ENCODE measurements at places on chromosomes 7 and 10.

- DNase-seq: no peak
Observed at GRCh38 chr10:88216976-88217375, 353.6 kb downstream of the PTEN start.

GRCh38 chr10:126544565-126544964 lies 125.9 kb downstream of the C10orf90 start:
- DNase-seq: no peak

GRCh38 chr10:59033622-59034021 lies 142.8 kb upstream of the PHYHIPL start:
- no peak for DNase-seq

DNA sequence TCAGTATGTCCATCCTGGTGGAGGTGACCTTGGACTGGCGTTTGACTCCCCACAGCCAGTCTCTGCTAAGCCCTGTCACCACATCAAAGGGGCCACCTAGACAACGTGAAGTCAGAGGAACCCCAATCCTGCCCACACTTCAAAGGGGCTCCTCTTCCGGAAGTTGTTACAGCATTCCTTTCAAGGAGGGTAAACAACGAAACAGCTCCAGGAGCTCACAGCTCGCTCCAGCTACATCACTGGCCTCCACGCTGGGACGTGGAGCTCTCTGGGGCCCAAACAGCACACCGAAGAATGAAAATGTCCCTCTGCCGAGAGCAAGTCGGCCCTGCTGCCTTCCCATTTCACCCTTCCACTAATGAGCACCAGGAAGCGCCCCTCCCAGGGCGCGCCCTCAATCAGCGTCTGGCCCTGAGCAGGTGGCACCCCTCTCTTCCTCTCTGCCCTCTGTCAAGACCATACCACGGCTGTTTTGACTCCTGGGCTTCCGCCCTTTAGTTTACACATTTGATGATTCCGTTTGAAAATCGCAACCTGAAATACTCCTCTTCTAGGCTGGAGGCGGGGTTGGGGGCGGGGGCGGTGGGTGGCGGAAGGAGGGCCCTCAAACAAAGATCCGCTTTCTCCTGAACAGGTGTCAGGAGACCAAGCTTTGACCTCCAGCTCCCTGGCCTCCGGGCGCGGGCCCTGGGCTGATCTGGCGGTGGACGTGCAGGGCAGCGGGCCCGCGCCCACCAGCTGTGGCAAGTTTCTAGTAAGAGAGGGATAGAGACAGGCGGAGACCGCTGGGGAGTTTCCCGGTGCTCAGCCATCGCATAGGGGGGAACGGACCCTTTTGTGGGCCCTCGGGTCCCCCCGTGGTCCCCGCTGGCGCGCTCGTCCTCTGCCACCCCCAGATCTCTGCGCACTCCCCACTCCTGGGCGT lies 53.1 kb upstream of the KDM7A start:
- DNase-seq: peak; percentile 71

DNA sequence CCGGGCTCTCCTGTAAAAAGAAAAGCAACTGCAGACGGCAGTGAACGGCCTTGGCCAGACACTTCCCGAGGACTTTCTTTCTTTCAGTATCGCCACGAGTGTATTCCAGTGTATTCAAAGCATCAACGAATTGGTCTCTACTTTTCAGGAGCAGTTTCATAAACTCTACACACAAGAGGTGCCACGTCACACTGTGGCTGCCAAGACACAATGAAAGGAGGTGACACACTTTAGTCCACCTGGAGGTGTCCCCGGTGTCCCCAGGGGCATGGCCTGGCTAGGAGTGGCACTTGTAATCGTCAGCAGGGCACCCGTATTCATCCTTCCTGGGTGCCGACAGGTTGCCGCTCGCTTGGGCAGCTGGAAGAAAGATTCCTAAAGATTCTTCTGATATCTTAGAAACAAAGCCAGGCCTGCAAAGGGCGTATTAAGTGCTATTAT lies 5.0 kb downstream of the TNS3 start:
- DNase-seq: no peak

DNA sequence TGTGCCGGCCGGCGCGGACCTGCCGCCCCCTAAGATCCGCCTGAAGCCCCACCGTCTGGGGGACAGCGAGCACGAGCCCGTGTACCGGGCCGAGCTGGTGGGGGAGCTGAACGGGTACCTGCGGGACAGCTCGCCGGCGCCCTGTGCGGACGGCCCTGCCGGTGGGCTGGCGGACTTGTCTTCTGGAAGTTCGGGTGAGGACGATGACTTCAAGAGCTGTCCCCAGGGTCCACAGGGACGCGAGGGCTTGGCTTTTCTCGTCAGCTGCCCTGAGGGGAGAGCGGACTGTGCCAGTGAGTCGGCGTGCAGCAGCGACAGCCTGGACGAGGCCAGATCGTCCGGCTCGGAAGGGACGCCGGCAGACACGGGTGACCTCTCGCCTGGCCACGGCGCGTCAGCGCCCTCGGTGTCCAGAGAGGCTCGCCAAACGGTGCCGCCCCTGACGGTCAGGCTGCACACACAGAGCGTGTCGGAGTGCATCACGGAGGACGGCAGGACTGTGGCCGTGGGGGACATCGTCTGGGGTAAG lies 8.5 kb downstream of the PWWP2B start:
- DNase-seq: no peak

GRCh38 chr10:96188421-96188820 lies 58.3 kb downstream of the ZNF518A start:
- DNase-seq: no peak

GRCh38 chr7:25239888-25240287 lies 11.6 kb upstream of the NPVF start:
- no peak for DNase-seq

- no peak for DNase-seq
Observed at GRCh38 chr7:68291710-68292109, 1295.1 kb downstream of the TYW1 start.

- DNase-seq: no peak
Observed at GRCh38 chr7:455110-455928, 64.3 kb downstream of the PDGFA start.

DNA sequence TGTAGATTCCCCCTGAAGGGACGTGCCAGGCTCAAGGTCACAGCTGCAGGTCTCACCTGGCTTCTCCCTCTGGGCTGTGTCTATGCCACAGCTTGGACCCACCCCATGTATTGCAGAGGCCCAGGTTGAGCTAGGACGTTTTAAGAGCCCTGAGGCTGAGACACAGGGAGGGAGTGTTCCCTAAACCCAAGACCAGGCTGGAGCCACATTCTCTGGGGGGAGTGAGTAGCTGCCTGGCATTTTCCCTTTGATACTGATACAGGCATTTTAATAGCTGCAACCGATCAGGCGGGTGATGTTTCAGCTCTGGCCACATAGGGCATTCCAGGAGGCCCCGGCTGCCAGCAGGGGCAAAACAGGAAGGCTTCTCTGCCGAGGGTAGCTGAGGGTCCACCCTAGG lies 13.4 kb downstream of the COL13A1 start:
- DNase-seq: no peak

GRCh38 chr7:45108863-45109262 lies 2.6 kb downstream of the TBRG4 start:
- no peak for DNase-seq

GRCh38 chr10:1162481-1163203 lies 106.5 kb downstream of the WDR37 start:
- DNase-seq: no peak

GRCh38 chr7:107785170-107785569 lies 17.9 kb downstream of the SLC26A3 start:
- no peak for DNase-seq

- no peak for DNase-seq
Observed at GRCh38 chr10:24784061-24784460, 60.4 kb upstream of the ARHGAP21 start.

DNA sequence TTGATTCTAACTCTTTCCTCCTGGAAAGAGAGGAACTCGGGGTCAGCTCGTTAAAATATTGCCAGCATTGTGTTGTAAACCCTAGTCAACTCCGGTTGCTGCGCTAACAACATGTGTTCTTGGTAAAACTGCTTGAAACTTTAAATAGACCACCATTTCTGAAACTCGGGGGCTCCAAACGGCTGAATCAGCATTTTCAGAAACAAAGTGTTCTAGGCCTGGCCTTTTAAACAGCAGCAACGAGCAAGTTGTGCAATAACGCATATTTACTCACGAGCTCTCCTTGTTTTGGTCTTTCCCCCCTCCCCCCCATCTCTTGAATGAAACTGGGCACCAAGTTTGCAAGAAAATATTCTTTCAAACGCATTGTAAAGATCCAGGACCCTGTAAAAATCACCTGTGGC lies 9.2 kb upstream of the GRB10 start:
- no peak for DNase-seq

GRCh38 chr7:152851326-152851725 lies 91.8 kb downstream of the ACTR3B start:
- no peak for DNase-seq

GRCh38 chr7:123096976-123097375 lies 101.5 kb upstream of the TAS2R16 start:
- no peak for DNase-seq

DNA sequence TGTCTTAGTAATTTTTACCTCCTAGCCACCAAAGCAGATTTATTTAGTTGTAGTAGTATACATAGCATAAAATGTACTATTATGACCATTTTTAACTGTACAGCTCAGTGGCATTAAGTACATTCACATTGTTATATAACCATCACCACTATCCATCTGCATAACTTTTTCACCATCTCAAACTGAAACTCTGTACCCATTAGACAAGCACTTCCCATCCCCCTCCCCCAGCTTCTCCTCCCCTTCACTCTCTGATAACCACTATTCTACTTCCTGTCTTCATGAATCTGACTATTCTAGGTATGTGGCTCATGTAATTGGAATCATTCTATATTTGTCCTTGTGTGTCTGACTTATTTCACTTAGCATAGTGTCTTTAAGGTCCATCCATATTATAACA lies 71.9 kb downstream of the MRPL32 start:
- DNase-seq: no peak

- no peak for DNase-seq
Observed at GRCh38 chr10:104546756-104547155, 94.3 kb upstream of the SORCS3 start.

DNA sequence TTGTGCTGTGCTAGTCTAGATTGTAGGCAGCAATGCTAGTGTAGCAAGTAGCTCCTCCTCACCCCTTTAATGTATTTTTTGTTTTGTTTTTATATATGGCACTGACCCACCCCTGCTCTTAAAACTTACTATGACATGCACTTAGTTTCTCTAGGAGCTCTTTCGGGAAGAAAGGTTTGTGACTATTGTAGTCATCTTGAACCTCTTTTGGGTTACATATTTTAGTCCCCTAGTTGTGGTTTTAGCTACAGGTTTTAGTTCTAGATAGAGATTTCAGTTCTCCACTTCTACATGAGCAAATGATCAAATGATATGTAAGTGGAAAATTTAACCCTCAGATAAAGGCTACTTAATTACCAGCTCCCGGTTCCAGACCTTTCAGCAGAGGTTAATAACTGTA lies 14.9 kb downstream of the MINPP1 start:
- DNase-seq: no peak

DNA sequence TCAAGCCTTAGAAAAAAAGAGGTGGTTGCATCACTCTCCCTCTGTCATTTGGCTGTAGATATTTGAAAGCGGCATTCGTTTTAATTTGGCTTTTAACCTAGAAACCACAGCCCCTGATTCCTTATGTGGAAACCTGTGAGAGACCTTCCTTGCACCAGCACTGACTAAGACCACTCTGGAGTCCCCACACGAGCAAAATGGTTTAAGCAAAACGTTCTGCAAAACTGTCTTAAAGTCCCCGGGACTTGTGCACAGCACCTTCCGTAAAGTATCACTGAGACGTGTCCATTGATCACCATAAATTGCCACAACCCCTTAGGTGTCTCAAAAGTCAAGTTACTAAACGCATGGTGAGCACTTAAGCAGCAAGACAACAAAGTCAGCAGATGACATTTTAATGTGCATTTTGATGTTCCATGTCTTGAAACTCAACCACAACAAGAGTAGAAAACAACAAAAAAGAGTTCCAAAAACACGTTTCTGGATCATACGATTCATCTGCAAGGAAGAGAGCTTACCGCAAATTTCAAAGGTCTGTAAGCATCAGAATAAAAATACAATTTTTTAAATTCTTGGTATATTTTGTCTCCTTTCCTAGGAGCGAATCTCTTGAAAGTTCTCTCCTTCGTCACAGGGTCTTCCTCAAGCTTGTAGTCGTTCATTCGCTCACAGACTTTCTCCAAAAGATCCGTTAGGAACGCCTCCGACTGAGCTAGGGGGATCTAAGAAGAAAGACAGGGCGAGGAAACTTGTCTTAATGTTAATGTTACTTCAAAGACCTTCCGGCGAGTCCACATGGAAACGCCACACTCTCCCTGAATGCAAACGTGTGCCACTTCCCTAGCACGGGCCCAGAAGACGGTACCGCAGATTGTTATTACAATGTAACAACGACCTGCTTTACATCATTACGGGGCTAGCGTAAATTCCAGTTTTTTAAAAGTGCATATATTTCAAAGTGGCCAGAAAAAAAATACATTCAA lies 37.7 kb downstream of the CNPY1 start:
- DNase-seq: no peak

GRCh38 chr7:111180338-111180737 lies 89.4 kb downstream of the LRRN3 start:
- no peak for DNase-seq

DNA sequence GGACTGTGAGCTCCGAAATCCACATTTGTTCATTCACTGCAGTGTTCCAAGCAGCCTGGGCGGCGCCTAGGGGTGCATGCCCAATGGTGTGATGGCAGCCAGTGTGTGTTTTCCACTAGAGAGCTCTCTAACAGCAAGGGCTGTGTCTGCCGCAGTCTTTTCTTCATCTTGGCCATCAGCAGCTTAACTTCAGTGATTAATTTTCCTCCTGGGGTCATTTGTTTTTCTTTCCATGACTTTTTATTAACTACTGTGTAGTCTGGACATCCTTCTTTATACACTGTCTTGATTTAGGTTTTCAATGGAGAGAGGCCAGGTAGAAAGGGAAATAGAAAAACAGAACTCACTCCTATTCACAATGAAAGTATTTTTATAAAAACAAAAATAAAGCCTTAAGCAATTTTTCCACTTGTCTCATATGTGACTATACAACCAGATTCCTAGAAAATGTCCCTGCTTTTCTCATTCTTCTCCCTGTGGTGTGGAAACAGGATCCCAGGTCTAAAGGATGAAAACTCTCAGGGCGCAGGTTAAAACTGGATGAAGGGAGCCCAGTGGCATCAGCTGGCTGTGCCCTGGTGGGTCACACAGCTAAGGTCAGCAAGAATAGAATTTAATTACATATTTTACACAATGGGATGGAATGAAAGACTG lies 176.8 kb downstream of the PKD1L1 start:
- no peak for DNase-seq

DNA sequence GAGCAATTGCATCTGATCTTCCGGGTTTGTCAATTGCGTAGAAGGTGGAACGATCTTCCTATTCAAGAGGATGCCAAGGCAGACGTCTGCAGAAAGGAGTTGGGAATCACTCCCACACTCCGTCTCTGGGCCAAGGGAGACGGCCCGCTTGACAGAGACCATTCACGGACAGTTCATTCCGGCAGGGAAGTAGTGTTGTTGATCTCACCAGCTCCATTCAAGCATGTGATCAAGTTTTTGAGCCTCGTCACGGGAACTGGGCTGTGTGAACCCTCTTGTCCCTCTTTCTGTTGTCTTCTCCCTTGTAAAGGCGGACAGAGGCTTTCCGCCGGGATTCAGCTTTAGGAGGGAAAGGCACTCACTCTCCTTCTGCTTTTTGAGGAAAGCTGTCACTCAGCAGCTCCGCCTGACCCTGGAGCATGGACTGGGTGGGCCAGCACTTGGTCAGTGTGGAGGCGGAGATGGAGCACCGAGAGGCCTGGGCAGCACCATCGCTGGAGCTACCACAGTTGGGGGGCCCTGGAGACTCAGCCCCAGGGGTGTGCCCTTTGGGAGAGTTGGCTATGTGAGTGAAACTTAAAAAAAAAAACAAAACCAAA lies 44.9 kb downstream of the SPDYE5 start:
- DNase-seq: peak; percentile 9

GRCh38 chr7:25218191-25218590 lies 10.1 kb downstream of the NPVF start:
- DNase-seq: no peak
